ENCODE measurements at places on chromosomes 1 and 21.

- peak; percentile 20 for DNase-seq
Observed at GRCh38 chr1:233294913-233295236, 650 bp downstream of the PCNX2 start.

GRCh38 chr1:42259059-42259738 lies 75.8 kb downstream of the FOXJ3 start:
- DNase-seq: no peak

DNA sequence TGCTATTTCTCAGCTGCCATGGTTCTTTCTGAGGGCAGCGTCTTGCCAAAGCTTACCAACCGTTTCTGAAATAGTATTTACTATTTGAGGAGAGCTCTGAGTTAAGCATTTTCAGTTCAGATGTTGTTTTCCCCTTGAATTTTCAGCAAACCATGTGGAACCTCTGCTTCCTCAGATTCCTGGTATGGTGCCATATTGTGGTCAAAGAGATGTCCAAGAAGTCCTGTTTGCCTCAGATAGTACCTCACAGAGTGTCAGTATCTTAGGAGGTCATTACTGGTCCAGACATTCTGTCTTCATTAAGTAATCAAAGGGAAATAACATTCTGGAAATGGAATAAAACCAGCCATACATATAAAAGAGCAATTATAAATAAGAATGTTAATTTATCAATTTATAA lies 36.6 kb downstream of the VANGL2 start:
- DNase-seq: no peak

- no peak for DNase-seq
Observed at GRCh38 chr1:19797827-19798226, 1.9 kb downstream of the TMCO4 start.

GRCh38 chr1:15456313-15456954 lies at the start of gene CELA2A:
CELA2A (plus strand) TSS chr1:15456732; CDS start chr1:15456754, 22 bp downstream.
- no peak for DNase-seq

DNA sequence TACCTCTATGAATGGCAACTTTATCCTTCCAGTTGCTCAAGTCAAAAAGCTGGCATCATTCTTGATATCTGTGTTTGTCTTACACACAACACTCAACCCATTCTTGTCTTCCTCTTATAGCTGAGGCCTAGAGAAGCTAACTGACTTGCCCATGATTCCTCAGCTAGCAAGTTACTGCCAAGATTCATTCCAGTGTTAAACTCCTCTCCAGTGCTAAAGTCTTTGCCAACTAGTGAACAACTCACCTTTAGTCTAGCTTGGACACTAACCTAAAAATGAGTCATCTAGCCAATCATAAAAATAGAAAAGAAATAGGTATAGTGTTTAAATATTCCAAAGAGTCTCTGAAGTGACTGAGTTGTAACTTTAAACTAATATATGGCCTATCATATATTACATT lies 45.6 kb upstream of the RGS2 start:
- DNase-seq: no peak

GRCh38 chr1:40001456-40001855 lies 39.1 kb upstream of the CAP1 start:
- DNase-seq: no peak

GRCh38 chr1:157226739-157227138 lies 88.5 kb upstream of the ETV3 start:
- no peak for DNase-seq

GRCh38 chr1:181318022-181318857 lies 165.1 kb upstream of the CACNA1E start:
- DNase-seq: no peak

DNA sequence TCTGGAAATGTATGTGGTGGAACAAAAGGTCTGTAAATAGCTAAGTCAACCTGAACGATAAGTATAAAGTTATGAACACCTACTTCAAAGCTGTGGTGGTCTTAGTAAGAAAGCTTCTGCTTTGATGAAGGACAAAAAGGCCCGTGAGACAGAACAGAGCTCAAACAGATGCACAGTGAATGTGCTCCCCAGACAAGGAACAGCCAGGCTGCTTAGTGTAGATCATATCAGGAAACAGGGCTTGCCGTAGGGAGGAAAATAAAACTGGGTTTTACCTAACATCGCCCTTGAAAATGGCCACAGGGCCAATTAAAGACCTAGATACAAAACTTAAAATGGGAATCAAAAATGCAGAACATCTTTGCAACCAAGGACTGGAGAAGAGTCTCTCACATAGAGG lies 40.2 kb downstream of the PRSS38 start:
- no peak for DNase-seq

- no peak for DNase-seq
Observed at GRCh38 chr21:35506352-35506751, 457.2 kb upstream of the RUNX1 start.

GRCh38 chr1:80375109-80375508 lies 1368.6 kb upstream of the ADGRL4 start:
- no peak for DNase-seq

GRCh38 chr1:241163363-241163762 lies 193.6 kb downstream of the RGS7 start:
- no peak for DNase-seq

- DNase-seq: no peak
Observed at GRCh38 chr1:87179851-87180519, 148.7 kb upstream of the LMO4 start.

GRCh38 chr1:57204091-57204490 lies 219.8 kb downstream of the DAB1 start:
- DNase-seq: no peak

GRCh38 chr1:229128066-229128608 lies 142.8 kb upstream of the RAB4A start:
- no peak for DNase-seq

DNA sequence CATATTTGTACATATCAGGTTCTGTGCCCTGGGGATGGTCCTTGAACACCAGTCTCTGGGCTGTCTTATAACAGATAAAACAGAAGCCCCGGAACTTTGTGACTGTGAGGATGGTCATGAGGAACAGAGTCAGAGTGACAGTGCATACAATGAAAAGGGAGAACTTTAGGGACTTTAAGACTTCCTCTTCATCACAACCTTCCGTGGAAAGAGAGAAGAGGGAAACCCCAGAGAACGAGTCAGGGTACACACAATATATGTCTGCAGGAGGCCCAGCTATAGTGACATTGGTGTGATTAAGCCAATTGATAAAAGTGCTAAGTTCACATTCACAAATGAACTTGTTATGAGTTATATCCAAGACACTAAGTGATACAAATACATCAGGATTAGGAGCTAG lies 32.1 kb downstream of the TLR5 start:
- no peak for DNase-seq

GRCh38 chr1:24118410-24119242 lies 6.7 kb upstream of the MYOM3 start:
- no peak for DNase-seq

- DNase-seq: no peak
Observed at GRCh38 chr1:230101556-230101955, 34.5 kb downstream of the GALNT2 start.

DNA sequence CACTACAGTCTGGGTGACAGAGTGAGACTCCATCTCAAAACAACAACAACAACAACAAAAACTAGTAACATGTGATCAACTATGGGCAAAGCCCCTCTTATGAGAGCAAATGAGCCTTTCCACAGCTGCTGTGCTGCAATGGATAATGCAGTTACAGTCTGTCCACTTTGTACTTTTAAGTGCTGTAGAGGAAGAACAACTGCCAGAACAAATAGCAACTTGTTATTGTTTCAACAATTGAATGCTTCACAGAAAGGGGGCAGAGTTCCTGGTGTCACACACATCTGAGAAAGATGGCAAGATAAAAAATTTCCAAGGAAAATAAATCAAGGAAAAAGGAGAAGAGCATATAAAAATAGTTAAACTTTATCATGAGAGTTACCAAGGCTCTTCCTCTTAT lies 243.6 kb upstream of the DMRTA2 start:
- no peak for DNase-seq

- DNase-seq: no peak
Observed at GRCh38 chr1:58746757-58747156, 37.1 kb downstream of the JUN start.

- no peak for DNase-seq
Observed at GRCh38 chr1:61011561-61012263, 70.6 kb upstream of the NFIA start.

DNA sequence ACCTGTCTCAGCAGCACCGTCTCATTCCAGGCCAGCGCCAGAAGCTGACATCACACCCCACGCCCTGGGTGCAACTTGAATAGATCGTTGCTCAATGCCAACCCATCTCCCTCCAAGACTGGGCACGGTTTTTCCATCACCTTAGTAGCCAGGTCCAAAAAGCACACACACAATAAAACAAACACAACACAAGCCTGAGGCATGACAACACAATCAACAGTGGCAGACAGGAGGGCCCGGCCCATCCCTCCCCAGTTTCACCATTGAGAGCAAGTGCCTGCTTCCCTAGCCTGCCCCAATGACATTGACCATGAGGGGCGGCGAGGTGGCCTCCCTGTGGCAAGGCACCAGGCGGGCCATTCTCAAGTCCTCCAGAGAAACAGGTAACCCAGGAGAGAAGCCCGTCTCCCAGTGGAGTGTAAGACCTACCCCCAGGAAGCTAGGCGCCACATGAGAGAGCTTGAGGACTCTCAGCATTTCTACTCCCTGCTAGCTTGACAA lies 2.7 kb downstream of the IFFO2 start:
- DNase-seq: no peak

GRCh38 chr1:96510391-96510790 lies 211.2 kb upstream of the PTBP2 start:
- no peak for DNase-seq

GRCh38 chr1:27519331-27520258 lies 29.6 kb upstream of the WASF2 start:
- no peak for DNase-seq

DNA sequence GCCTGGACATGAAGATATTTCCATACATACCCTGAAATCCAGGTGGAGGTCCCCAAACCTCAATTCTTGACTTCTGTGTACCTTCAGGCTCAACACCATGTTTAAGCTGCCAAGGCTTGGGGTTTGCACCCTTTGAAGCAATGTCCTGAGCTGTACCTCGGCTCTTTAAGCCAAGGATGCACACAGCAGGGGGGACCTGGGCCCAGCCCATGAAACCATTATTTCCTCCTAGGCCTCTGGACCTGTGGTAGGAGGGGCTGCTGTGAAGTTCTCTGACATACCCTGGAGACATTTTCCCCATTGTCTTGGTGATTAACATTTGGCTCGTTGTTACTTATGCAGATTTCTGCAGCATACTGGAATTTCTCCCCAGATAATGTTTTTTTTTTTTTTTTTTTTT lies 184.3 kb upstream of the RGS18 start:
- no peak for DNase-seq

DNA sequence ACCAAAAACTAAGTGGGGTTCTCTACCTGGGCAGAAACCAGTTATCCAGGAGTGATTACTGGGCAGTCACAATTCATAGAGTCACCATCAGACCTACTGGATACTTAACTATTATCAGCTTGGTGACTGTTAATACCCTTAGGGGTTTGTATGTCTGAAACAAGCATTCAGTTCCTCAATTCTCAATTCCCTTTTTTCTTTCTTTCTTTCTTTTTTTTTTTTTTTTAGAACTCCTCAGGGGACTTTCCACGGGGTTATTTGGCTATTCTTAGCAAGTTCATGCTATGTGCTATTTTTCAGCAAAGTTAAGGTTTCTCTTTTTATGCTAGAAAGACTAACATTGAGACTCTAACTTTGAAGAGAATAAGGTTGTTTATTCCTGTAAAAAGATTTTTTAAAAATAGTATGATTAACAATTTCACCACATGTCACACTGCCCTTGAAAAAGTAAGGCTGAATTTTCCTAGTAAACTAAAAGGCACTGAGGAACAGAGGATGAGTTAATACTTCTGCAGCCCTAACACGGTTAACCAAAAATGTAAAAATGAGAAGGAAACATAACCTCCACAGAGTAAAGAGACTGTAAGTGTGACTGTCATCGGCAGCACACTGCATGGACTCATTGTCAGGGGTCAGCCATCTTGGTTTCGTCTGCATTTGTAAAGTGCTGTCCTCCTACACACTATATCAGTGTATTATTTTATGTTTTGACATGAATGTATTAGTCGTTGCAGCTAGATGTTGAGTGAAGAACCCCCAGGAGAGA lies 310.2 kb downstream of the NTNG1 start:
- no peak for DNase-seq

DNA sequence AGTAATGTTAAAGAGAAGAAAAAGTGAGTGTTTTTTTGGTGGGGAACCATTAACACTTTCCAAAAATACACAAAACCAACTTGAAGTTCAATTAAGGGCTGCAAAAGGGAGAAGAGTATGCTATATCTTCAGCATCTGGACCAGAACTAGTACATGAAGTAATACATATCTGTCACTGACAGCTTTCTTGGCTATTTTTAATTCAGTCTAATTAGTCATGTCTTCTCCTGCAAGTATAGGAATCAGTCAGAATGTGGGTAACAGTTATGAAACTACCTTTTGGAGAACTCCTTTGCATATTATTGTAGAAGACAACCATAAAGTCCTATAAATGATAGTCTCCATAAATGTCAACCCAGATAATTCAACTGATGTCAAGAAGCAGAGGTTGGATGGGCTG lies 901.2 kb downstream of the TTLL7 start:
- DNase-seq: no peak

- DNase-seq: no peak
Observed at GRCh38 chr1:11342621-11343032, 69.6 kb downstream of the UBIAD1 start.

GRCh38 chr1:34398916-34399275 lies 222.2 kb downstream of the C1orf94 start:
- no peak for DNase-seq

DNA sequence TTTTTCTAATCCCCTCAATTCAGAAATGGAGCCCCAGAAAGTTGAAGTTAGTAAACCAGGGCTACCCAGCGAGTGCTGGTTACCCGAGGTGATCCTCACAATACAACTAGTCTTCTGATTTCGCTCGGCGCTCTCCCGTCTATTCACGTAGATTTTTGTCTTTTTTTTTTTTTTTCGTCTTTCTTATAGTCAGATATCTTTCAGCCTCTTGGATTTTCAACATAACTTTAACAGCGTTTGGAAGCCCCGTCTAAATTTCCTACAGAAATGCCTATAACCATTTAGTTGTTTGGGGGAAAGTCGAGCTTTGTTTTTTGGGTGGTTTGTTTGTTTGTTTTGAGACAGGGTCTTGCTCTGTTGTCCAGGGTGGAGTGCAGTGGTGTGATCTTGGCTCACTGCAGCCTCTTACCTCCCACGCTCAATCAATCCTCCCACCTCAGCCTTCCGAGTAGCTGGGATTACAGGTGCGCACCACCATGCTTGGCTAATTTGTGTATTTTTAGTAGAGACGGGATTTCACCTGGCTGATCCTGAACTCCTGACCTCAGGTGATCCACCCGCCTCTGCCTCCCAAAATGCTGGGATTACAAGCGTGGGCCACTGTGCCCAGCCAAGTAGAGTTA lies 818 bp upstream of the TMEM50B start:
- DNase-seq: no peak

DNA sequence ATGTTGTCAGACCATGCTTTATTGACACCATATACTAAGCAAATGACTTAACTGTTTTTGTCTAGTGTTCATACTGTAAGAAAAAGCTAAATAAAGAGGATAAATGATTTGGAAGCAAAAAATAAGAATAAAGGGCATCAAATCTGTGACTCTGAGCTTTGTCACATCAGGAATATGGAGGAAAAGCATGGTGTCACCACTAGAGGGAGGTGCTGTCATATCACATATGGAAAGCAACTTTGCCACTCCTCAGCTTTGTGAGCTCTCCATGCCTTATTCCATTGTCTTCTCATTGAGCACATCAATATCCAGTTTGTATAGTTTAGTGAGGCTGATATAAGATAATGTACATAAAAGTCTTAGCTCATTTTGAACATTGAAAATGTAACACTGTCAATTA lies 20.8 kb upstream of the GBP1 start:
- peak; percentile 13 for DNase-seq

Measured in GM12892 (cell line).